GM04503 (cell line): ENCODE measurements at places on chromosomes 4 and X.

DNA sequence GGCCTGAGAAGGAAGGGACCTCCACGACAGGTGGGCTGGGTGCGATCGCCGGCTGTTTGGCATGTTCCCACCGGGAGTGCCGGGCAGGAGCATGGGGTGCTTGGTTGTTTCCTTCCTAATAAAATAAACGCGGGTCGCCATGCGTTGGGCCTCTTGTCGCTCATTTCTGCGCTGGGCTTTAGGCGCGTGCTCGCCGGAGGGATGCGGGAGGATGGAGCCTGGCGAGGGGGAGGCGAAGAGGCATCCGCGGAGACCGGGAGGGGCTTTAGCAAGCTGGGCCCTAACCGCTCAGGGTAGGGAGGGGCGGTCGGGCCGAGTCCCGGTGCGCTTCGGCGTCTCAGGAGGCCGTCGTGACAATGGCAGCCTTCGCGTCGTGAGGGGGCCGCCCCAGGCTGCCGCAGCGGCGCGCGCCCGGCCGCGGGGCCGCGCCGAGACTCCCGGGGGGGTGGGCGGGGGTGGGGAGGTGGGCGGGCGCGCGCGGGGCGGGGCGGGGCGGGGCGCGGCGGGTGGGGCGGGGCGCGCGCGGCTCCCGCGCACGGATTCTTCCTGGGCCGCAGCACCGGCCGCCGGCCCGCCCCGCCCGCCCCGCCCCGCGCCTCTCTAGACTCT, 476 bp upstream of the GDI1 start:
- DNase-seq = no peak

GRCh38 chr4:88857588-88857987, 160.0 kb upstream of the NAP1L5 start:
- DNase-seq = no peak

GRCh38 chr4:7699825-7700224, 239.8 kb downstream of the AFAP1 start:
- no peak for DNase-seq

DNA sequence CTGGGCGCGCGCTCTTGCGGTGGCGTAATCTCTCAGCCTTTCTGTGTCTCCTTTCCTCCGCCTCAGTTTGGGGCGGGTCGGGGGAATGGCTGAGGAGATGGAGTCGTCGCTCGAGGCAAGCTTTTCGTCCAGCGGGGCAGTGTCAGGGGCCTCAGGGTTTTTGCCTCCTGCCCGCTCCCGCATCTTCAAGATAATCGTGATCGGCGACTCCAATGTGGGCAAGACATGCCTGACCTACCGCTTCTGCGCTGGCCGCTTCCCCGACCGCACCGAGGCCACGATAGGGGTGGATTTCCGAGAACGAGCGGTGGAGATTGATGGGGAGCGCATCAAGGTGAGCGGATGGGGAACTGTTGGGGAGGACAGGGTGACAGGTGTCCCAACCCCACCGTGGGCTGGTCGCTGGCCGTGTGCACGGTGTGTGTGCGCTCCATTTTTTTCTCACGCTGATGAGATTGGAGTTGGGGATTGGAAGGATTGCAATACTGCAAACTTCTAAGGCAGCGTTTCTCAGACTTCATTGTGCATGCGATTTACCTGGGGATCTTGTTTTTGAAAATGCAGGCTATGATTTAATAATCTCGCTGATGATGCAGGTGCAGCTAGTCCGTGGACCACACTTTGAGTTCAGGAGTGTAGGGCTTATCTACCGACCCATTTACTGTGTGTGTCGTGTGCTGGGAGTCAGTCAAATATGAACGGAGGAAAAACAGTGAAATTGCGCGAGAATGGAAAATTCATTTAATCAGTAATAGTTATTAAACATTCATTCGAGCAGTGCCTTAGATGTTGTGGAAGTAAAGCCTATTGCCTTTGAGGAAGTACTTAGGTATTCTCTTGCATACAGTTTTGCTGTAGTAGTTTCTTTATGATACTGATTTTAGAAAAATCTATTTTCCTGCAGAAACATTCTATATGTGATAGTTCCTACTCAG, at the start of gene RAB33B:
RAB33B (plus strand) TSS at position 11 of the 935 bp plus-strand sequence; CDS start at position 86, 75 bp downstream.
- peak; percentile 47 for DNase-seq

- no peak for DNase-seq
Observed at GRCh38 chrX:148024425-148025148, 43.5 kb downstream of the FMR1NB start.

DNA sequence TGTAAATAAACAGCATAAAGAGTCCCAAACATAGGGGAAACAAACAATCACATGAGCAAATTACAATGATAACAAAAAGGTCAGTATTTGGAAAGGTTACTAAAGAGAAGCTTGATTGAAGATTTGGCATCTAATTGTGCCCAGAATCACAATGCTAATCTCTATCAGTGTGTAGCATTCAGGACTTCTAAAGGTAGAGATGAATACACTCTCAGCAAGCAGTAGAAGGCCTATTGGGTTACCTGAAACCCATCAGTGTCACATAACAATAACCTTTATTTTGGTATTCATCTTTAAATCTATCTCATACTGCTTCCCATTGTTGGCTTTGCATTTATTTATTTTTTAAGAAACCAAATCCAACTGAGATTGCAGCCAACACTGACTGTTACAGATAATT, 319.5 kb downstream of the ACTRT1 start:
- DNase-seq = no peak

- peak; percentile 65 for DNase-seq
Observed at GRCh38 chrX:132270699-132271098, 51.5 kb upstream of the RAP2C start.

- DNase-seq = no peak
Observed at GRCh38 chr4:8754634-8755589, 116.7 kb downstream of the HMX1 start.

DNA sequence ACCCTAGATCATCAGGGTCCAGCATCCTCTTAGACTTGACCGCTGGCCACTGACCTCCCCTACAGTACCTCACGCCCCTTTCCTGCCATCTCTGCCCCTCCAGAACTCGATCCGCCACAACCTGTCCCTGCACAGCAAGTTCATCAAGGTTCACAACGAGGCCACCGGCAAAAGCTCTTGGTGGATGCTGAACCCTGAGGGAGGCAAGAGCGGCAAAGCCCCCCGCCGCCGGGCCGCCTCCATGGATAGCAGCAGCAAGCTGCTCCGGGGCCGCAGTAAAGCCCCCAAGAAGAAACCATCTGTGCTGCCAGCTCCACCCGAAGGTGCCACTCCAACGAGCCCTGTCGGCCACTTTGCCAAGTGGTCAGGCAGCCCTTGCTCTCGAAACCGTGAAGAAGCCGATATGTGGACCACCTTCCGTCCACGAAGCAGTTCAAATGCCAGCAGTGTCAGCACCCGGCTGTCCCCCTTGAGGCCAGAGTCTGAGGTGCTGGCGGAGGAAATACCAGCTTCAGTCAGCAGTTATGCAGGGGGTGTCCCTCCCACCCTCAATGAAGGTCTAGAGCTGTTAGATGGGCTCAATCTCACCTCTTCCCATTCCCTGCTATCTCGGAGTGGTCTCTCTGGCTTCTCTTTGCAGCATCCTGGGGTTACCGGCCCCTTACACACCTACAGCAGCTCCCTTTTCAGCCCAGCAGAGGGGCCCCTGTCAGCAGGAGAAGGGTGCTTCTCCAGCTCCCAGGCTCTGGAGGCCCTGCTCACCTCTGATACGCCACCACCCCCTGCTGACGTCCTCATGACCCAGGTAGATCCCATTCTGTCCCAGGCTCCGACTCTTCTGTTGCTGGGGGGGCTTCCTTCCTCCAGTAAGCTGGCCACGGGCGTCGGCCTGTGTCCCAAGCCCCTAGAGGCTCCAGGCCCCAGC, 5.2 kb downstream of the FOXO4 start:
- DNase-seq = no peak

GRCh38 chrX:115324194-115324593, 34.7 kb downstream of the LUZP4 start:
- DNase-seq = no peak

DNA sequence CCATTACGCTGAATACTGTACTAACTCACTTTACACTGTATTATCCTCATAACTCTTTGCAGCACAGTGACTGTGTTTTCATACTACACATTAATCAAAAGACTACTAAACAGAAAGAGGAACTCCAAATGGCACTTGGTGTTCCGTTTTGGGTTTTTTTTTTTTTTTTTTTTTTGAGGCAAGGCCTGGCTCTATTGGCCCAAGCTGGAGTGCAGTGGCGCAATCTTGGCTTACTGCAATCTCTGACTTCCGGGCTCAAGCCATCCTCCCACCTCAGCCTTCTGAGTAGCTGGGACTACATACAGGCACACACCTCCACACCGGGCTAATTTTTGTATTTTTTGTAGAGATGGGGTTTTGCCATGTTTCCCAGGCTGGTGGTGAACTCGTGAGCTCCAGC, 10.7 kb downstream of the KLHL8 start:
- DNase-seq = no peak

DNA sequence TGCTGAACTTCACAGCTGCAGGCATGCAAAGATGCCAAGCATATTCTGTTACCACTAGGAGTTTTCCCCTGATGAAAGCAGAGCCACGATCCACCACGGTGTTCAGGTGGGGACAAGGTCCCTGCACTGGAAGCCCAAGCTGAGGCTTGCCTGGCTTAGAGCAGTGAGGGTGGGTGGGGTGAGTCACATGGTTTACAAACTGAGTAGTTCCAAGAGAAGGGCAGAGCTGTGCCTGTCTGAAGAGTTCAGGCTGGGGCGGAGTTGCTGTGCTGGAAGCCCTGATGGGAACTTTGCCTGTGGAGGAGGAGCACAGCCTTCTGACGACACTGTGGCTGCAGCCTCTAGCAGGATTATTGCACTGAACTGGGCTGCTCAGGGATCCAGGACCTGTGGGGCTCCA, 45.5 kb downstream of the FAM9B start:
- DNase-seq = no peak
